ENCODE measurements at places on chromosomes 16 and 17. TPM values are rescaled to one million over a fixed set of nuclear protein-coding genes. Genes with fewer than 3 reads are reported as not detected.

Gene IGF2BP1
- 0.05 TPM for total RNA-seq

DNA sequence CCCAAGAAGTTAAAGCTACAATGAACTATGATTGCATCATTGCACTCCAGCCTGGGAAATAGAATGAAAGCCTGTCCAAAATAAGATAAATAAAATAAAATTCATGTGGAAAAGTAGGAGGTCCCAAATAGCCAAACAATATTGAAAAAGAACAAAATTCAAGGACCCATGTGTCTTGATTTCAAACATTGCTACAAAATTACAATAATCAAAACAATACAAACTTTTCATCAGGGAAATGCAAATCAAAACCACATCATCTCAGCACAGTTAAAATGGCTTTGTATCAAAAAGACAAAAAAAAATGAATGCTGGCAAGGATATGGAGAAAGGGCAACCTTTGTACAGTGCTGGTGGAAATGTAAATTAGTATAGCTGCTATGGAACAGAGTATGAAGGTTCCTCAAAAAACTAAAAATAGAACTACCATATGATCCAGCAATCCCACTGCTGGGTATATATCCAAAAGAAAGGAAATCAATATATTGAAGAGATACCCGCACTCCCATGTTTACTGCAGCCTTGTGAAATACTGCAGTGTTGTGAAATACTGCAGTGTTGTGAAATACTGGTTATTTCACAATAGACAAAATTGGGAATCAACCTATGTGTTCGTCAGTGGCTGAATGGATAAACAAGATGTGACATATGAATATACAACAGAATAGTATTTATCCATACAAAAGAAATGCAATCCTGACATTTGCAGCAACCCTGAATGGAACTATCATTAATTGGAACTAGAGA, 24.5 kb upstream of the ZNF287 start:
- DNase-seq, result no peak

GRCh38 chr17:50318501-50319285, 27.2 kb upstream of the XYLT2 start:
- DNase-seq, result peak; percentile 53

- no peak for DNase-seq
These were observed 8.4 kb downstream of the AKTIP start for GRCh38 chr16:53494636-53495035.

DNA sequence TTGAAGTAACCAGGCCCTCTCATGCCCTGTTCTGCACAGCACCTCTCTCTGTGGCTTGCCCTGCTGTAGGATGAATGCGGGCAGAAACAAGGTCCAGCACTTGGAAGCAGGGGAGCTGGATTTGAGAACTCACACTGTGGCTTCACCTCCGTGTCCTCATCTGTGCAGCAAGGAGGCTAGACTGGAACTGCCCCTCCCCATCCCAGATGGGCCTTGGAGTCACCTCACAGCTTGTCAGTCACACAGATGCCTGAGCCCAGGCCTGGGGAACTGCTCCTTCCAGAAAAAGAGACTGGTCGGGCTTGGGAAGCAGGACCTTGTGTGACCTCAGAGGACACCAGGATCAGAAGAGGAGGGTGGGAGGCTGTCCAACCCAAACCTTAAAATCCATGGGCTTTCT, 180.8 kb downstream of the CCT6B start:
- peak; percentile 61 for DNase-seq
